ENCODE measurements at places on chromosomes 2 and 18.

DNA sequence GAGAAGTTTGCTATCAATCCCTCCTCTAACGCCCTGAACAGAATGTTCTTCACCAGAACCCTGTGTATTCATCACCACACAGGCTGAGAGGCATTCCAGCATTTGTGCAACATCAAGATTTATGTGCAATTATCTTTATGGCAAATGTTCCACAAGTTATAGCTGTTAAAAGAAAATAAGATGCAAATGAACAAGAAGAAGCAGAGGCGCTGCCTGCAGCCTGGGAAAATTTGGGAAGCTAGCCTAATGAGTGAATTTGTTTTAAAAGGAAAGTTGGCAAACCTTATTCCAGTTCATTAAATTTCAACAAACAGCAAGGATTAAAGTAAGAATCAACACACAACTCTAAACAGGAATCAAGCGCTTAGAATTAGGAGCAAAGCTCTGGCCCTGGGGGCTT lies 5.3 kb downstream of the TPO start:
- no peak for DNase-seq

GRCh38 chr18:42112657-42113420 lies 157.8 kb downstream of the PIK3C3 start:
- DNase-seq: no peak

GRCh38 chr18:39058386-39059000 lies 1492.9 kb upstream of the CELF4 start:
- no peak for DNase-seq

DNA sequence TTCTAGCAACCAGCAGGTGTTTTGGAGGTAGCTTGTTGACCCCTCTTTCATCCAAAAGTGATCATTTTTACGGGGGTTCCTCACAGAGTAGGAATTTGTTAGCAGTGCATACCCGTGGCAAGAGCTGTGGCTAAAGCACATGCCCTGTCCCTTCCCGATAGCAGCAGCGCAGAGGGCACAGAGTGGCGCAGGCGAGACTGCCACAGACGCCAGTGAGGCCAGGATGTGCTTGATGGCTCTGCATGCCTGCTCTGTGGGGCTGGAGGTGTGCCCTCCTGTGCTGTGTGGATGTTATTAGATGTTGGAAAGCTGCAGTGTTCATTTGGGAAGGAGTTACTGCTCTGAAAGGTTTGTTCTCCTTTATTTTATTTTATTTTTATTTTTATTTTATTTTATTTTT lies 153.6 kb downstream of the FAM210A start:
- DNase-seq: no peak

DNA sequence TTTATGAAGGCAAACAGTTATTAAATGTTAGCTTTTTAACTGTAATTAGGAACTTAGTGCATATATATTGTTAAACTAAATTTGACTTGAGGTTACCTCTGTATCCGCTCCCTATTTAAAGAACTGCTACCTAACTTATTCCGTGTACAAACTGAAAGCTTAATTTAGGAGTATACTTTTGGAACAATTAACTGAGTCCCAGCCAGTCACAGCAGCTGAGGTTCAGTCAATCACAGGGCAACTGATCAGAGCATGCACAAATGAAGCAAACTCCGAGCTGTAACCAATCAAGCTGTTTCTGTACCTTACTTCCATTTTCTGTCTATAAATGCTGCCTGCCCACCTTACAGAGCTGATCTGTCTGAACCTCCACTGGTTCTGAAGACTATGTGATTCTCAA lies 61.2 kb downstream of the RAB3GAP1 start:
- DNase-seq: no peak

DNA sequence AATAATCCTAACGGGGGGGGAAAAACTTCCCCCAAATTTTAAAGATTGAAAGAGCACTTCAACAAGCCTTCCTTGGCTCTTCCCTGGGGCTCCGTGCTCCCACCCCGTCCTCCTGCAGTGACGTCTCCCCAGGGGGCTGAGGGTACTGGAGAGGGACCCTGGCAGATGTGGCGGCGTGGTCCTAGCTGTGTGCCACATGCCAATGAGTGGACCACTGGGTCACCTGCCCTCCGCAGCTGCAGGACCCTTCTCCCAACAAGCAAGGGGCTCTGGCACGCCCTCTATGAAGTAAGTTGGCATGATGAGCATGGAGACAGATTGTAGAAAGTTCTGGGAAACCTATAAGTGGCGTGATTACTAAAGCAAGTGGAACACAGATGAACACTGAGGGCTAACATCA lies 46.7 kb downstream of the PXDN start:
- DNase-seq: no peak

- DNase-seq: no peak
Observed at GRCh38 chr2:15457868-15458267, 103.3 kb downstream of the NBAS start.

DNA sequence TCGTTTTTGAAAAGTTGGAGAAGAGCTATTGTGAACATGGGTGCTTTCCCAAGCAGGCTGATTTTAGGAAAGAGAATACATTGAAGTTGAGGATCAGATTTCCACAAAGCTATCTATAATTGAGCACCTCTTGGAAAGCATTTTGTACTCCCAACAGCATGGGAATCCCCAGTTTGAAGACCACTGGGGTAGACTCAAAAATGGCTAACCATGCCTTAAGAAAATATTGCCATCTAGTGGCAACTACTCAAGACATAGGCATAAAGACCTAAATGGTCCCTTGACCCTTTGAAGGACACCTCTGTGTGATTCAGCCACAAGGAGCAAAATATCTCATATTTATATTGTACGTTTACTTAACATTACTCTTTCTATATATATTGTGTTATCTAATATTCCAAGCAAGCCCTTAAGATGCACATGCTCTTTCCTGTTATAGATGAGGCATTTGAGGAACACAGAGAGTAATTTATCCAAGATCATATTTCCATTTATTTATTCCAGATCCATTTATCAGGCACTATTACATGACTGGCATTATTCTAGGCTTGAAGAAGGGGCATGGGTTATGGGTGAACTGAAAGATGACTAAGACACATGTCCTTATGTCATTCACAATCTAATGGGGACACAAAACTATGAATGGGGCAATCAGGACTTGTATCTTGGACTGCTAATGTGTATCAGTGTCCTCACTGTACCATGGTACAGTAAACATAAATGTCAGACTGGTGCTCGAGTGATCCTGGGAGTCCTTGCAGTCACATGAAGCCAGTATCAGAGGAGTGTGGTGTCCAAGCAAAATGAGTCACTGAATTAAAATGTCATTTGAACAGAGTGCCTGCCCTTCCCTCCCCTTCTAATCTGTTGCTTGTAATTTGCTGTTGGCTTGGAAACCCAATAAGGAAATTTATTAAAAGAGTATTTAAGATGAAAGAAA lies 121.0 kb upstream of the XPO1 start:
- DNase-seq: no peak

DNA sequence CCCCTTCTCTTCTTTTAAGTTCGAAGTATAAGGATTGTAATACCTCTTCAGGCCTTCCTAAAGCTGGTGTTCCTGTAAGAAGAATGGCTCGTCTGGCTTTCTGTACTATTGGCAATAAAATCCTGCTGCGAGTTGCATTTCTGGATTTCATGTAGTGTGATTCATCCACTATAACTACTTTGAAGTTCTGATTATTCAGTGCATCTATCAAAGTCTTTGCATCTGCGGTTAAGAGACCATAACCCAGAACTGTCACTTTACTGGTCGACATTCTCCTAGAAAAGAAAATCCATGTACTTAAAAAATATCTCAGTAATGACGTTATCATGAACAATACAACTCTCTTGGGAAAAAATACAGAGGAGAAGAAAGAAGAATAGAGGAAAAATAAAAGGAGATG lies 181.1 kb downstream of the ZRANB3 start:
- DNase-seq: no peak

DNA sequence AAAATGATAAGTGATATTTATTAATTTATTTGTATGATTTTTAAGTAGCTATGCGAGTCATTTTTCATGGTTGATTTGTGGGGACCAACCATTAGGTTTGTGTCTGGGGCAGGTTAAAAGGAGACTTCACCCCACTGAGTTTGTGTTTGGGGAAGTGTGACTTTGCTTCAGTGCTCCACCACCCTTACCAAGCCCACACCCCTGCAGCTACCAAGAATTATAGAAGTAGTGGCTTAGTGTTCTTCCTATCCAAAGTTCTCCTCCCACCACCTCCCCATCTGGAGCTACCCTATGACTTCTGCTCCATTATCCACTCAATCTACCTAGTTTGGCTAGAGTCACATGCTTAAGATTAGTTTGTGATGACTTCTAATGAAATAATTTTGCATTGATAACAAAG lies 182.1 kb upstream of the ZEB2 start:
- no peak for DNase-seq

- DNase-seq: no peak
Observed at GRCh38 chr2:191465766-191466420, 212.0 kb upstream of the NABP1 start.

GRCh38 chr18:79461627-79462026 lies 65.9 kb downstream of the NFATC1 start:
- DNase-seq: no peak

- no peak for DNase-seq
Observed at GRCh38 chr2:96315400-96316071, 9.6 kb upstream of the ITPRIPL1 start.

DNA sequence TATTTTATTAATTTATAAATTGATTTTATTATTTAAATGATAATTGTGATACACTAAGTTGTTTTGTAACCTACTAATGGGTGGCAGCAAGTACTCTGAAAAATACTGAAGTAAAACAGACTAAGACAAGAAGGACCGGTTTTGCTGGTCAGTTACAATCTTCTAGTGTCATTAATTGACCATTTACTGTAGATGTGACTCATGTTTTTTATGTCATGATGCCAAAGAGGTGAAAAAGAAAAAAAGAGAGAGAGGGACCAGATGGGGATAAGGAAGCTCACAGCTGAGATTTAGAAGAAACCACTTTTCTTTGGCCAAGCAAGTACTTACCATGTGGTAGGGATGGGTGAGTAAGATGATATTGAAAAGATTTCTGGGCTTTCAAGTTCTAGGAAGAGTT lies 955.8 kb upstream of the LRRTM1 start:
- no peak for DNase-seq

GRCh38 chr2:196201229-196202009 lies 30.0 kb upstream of the STK17B start:
- DNase-seq: no peak

DNA sequence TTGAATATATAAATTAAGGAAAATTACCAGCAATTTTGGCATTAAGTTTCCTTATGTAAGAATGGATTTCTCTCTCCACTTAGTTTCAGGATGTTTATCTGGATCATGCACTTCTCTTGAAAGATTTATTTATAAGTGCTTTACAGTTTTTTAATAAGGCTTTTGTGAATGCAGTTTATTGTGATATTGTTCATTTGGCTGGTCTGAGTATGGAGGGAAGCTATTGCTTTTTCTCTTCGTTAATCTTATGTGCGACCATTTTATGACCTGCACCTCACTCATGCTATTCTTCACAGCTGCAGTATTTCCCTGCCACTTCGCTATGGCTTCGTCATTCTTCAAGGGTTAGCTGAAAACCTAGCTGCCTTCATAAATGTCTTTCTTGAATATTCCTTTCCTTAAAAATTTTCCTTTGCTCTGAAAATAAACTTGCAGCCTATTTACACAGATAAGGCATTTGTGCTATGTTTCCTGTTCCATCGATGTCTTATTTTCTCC lies 233.4 kb downstream of the SOCS6 start:
- DNase-seq: no peak

DNA sequence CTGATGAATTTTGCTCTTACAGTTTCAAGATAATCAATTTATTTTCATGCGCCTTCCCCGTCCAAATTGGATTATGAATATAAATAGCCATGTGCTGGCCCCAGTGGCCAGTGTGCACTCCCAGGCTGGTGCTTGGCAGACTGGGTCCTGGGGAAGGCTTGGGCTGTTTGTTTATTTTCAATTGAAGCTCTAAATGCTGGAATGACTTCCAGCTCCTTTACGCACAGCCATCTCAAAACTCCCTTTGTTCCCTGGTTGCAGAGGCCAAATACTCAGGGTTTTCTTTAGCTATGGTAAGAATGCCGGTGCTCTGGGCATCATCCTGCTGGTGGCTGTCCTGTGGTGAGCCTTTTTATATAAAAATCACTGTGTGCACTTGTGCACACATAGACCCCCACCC lies 131.5 kb downstream of the PRKCE start:
- no peak for DNase-seq

GRCh38 chr2:51212374-51212773 lies 180.4 kb upstream of the NRXN1 start:
- no peak for DNase-seq

GRCh38 chr2:109421101-109421500 lies 192.7 kb downstream of the SEPTIN10 start:
- DNase-seq: no peak

- no peak for DNase-seq
Observed at GRCh38 chr2:198611201-198611600, 806.8 kb downstream of the PLCL1 start.

DNA sequence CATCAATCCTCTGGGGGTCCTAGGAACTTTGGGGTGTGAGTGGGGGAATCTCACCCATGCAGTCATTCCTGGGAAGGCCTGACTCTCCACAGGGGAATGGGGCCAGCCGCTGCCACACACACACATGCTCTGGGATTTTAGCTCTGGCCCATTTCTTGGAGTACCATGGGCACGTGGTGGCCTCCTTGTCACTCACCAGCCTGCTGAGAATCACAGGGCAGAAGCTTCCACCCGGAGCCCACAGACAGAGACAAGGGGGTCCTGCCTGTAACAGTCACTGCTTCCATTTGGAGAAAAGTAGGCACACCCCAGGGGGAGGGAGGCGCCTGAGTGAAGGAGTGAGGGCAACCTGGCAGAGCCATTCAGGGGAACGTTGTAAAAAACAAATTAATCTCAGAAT lies 48.8 kb downstream of the TWIST2 start:
- DNase-seq: no peak

DNA sequence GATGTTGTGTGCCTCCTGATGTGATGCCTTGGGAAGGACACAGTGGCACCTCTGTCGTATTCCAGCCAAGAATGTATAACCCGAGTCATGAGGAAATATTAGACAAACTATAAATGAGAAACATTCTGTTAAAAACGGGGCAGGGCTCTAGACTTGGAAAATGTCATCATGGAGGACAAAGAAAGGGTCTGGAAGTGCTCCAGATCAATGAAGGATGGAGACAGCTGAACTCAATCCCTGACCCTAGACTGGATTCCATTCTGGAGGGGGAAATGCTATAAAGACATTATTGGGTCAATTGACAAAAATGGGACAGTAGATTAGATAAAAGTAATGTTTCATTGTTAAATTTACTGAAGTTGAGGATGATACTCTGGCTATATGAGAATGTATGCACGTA lies 92.1 kb downstream of the SLC4A3 start:
- DNase-seq: no peak

- no peak for DNase-seq
Observed at GRCh38 chr2:98801921-98802321, 71.0 kb upstream of the MGAT4A start.

Measured in activated T-helper 1 cell treated with anti-CD3 and anti-CD28 coated beads, Interleukin-2, amount 50 U/mL, for 16 hours (primary cell).